ENCODE measurements at places on chromosomes 7 and 10. TPM values are rescaled to one million over a fixed set of nuclear protein-coding genes. Genes with fewer than 3 reads are reported as not detected.

GRCh38 chr10:112295853-112296830, 12.9 kb downstream of the TECTB start:
- H3K36me3 ChIP-seq: no peaks in the 10 kb centered on the region
- H3K27me3 ChIP-seq: no peaks in the 10 kb centered on the region
- H3K4me3 ChIP-seq: no peak overlapping the region

GRCh38 chr7:152341039-152341913, 94.5 kb downstream of the KMT2C start:
- no peak overlapping the region for H3K4me3 ChIP-seq
- H3K27ac ChIP-seq: peak overlapping the region; percentile 7
- H3K36me3 ChIP-seq: no peaks in the 10 kb centered on the region
- H3K27me3 ChIP-seq: no peaks in the 10 kb centered on the region
- no peak for DNase-seq

DNA sequence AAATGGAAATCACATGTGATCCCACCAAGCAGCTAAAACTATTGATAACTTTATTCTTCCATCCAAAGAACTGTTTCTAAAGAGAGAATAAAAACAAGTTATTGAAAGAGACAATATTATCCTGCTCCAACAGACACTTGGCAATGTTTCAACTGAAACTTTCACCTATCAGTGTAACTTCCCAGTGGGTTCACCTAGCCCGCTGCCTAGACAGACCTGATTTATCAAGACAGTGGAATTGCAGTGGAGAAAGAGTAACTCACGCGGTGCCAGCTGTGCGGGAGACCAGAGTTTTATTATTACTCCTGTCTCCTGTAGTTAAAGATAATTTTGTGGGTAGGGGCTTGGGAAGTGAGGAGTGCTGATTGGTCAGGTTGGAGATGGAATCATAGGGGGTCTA, 199.8 kb downstream of the AHR start:
- no peaks in the 10 kb centered on the region for H3K36me3 ChIP-seq
- H3K27me3 ChIP-seq: no peaks in the 10 kb centered on the region
- no peak for DNase-seq
- no peaks in the 10 kb centered on the region for H3K4me1 ChIP-seq

DNA sequence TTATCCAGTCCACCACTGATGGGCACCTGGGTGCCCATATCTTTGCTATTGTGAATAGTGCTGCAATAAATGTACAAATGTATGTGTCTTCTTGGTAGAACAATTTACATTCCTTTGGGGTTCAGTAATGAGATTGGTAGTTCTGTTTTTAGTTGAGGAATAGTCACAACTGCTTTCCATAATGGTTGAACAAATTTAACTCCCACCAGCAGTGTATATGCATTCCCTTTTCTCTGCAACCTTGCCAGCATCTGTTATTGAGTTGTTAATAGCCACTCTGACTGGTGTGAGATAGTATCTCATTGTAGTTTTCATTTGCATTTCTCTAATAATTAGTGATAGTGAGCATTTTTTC, 27.8 kb downstream of the COA1 start:
- H3K27me3 ChIP-seq: no peaks in the 10 kb centered on the region
- no peaks in the 10 kb centered on the region for H3K36me3 ChIP-seq
- H3K27ac ChIP-seq: no peak overlapping the region
- H3K4me1 ChIP-seq: no peaks in the 10 kb centered on the region
- DNase-seq: no peak

GPR15LG gene
- total RNA-seq: 1.3 TPM

DNA sequence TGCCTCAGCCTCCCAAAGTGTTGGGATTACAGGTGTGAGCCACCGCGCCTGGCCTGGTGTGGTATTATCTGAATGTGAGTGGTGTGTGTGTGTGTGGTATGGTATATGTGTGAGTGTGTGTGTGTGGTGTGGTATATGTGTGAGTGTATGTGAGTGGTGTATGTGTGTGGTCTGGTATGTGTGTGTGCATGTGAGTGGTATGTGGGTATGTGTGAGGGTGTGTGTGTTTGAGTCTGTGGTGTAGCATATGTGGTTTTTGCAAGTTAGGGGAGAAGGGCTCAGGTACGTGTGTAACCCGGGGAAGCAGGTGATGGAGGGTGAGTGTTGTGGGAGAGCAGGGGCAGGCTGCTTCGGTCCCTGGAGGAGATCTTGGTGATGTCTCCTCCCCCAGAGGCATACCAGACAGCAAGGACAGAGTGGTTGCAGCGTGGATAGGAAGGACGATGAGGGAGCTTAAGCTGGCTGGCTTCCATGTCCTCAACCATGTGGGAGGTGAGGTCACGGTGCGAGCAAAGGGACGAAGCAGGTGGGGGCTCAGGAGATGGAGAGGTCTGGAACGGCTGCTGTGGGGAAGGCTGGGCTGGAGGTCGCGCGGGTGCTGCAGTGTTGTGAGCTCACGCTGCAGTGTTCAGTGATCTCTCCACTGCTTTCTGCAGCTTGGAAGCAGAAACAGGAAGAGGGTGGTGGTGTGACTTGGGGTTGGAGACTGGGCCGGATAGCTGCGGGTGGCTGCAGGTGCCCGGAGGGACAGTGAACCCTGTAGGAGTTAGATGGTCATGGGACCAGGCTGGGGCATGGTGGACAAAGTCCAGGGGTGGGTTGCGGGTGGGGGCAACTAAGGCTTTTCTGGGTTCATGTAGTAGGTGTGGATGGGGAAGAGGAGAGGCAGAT, 5.0 kb downstream of the ZYX start:
- no peaks in the 10 kb centered on the region for H3K27me3 ChIP-seq
- peaks cover 17% of the 10 kb centered on the region for H3K4me1 ChIP-seq
- H3K4me3 ChIP-seq: peak overlapping the region; percentile 87
- DNase-seq: no peak
- no peaks in the 10 kb centered on the region for H3K36me3 ChIP-seq
